ENCODE measurements at places on chromosomes 2 and 18.
A peak's percentile ranks its signal among the peaks of the same experiment; 100 is the strongest.

DNA sequence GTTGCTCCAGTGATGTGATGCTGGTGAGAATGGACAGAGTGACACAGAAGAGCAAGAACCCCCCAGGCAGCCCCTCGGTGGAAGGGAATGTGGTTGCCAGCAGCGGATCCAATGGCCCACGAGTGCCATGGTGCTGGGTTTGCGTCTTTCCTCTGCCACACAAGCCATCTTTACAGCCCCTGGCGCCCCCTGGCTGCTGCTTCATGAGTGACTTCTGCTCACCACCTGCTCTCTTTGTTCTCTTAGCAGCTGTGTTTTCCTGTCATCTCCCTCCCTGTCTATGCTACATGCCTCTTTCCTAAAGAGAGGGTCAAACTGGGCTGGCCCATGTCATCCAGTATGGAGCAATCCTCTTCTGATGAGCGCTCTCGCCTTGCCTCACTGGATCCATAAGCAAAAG lies 300.0 kb upstream of the SMIM21 start:
- no peak for DNase-seq

GRCh38 chr2:150679456-150680120 lies 192.1 kb upstream of the RND3 start:
- no peak for DNase-seq

GRCh38 chr2:96145036-96145847 lies at the start of gene DUSP2:
TSS of gene DUSP2 (minus strand) at chr2:96145440. CDS start at chr2:96145354, 86 bp downstream.
- DNase-seq = peak; percentile 81

DNA sequence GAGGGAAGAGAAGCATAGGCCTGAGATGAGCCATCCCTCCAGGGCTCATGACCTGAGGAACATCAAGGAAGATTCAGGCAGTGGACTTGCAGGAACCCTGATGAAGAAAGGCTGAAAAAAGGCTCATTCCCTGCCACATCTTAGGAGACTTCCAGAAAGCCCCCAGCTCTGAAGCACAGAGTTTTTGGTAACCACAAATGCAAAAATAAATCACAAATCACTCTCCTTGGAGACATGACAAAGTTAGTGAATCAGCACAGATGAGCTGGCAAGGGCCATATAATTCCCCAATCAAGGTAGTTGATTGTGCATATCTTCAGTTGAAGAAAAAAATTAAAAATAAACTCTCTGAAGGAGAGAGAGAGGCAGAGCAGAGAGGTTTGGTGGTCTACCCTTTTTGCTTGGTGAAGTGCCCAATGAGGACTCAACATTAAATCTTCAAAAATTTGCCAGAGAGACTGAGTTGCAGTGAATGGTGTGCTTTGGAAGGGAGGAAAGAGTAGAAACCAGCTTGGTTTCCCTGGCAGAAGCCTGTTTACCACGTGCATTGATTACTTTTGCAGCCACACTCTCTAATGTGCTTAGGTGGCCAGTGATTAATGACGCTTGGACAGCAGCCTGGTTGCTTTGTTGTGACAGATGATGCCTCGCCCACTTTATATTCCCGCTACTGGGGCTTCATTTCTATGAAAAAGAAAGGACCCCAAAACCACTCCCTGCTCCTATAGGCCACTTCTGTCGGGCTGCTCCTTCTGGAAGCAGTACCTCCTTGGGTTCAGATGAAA lies 257.4 kb upstream of the SLC14A2 start:
- DNase-seq = no peak
